ENCODE measurements at places on chromosomes 5 and 9.

GRCh38 chr9:93244510-93245436 lies 60.8 kb downstream of the WNK2 start:
- DNase-seq: no peak

DNA sequence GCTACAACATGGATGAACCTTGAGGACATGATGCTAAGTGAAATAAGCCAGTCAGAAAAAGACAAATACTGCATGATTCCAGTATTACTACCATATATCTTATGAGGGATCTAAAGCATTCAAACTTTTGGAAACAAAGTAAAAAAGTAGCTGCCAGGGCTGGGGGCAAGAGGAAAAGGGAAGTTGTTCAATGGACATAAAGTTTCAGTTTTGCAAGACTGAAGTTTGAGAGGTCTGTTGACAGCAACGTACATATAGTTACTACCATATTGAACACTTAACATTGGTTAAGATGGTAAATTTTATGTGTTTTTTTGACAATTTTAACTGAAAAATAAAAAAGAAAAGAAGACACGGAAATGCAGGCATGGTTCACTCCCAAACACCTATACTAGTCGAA lies 77.6 kb downstream of the MAPKAP1 start:
- no peak for DNase-seq

- no peak for DNase-seq
Measured at GRCh38 chr5:180401229-180401907, 48.2 kb upstream of the GFPT2 start.

DNA sequence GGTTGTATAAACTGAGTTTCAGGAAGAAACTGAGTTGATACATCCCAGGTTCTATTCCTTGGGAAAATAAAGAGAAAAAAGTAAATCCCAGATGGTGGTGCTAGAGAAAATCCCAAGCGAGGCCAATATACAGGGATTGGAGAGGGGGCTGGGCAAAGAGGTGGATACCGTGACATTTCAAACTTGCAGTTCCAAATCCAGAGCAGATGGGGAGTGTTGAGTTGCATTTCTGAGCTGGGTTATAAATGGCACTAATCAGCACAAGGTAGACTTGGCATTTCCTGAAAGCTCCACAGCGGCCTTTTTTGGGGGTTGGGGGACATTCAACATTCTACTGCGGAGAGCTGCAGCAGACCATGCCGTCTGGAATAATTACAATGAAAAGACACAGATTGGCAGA lies 224.4 kb downstream of the NXNL2 start:
- no peak for DNase-seq

DNA sequence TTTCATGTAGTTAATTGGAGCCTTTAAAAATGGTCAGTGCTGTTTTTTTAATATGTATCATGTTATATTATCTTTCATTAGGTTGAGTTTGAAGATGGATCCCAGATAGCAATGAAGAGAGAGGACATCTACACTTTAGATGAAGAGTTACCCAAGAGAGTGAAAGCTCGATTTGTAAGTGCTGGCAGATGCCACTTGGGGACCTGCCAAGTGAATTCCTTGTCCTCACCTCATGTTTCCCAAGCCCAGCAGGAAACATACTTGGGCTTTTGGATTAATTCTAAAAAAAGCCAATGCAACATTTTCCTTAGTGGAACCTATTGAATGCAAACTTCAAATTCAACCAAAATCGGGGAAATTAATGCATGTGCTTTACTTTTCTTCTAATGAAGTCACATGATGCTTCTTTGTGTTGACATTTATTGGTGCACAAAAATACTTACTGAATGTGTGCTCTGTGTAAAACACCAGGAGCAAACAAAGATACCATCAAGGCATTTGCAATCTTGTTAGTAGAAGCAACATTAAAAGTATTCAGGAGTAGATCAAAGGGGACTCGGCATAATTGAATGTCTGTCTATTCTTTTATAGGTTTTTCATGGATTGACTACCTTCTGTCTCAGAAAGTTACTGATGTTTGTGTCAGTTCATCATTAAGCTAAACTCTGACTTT lies 412.1 kb downstream of the KDM4C start:
- no peak for DNase-seq

DNA sequence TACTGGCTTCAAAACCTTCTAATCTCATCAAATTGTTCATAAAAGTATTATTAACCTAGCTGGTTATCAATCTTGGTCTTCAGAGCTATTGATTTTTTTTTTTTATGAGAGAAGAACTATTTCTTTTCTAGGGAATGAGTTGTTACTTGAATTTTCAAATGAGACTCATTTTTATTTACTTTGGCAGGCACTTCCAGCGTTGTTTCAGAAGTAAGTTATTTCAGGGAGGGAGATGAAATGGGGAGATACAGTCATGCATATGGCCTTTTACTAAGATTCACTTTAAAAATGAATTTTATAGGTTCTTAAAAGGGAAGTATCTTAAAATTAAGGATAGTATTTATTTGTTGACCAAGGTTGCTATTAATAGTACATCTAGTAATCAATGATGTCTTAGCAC lies 129.6 kb downstream of the IZUMO3 start:
- DNase-seq: no peak

GRCh38 chr9:106964329-106964728 lies 101.4 kb downstream of the ZNF462 start:
- DNase-seq: no peak

- no peak for DNase-seq
Measured at GRCh38 chr5:151318850-151319732, 15.5 kb upstream of the SLC36A3 start.

Measured in NCI-H146 (cell line).